ENCODE measurements at places on chromosomes 1 and 21. TPM values are rescaled to one million over a fixed set of nuclear protein-coding genes. Genes with fewer than 3 reads are reported as not detected.

DNA sequence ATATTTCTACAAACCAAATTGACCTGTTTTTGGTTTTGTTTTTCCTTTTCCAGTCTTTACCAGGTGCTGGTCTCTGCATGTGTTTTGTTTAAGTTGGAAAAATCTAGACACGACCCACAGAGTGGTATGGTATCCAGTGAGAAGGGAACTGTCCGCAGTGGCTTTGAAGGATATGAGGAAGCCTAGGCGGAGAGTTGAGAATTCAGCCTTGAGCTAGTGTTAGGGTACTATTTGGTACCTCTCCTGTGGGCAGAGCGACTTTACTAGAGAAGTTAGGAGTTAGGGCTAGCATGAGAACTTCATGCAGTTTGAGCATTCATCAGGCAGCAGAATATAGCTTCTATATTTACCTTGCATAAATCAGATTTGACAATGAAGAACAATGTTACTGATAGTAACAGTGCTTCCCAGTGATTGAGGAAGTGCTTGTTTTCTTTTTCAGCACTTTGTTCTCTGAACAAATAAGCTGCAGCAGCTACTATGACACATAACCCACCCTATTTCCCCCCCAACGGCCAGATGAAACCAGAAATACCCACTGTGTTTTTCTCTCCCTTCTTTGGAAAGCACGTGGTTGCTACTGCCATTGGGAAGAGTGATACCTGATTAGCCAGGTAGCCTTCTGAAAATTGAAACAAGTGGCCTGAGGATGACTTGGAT, 19.0 kb downstream of the MRPS6 start:
- no peak for DNase-seq

DNA sequence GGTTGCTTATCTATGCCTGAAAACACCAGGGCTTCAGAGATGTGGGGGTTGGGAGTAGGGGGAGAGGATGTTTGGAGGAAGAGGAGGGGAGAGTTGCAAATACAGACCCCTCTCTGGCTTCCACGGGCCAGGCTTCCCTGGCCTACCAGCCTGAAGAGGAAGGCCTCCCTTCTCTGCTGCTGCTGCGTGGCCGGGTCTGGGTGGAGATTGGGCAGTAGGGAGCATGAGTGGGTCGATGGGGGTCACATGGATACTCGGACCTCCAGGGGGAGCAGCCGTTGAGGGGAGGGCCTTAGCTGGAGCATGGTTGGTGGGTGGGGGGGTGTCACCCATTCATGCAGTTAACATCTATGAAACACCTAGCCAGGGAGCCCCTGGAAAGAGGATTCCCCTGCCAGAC, 1.5 kb downstream of the RORC start:
- no peak for DNase-seq

DNA sequence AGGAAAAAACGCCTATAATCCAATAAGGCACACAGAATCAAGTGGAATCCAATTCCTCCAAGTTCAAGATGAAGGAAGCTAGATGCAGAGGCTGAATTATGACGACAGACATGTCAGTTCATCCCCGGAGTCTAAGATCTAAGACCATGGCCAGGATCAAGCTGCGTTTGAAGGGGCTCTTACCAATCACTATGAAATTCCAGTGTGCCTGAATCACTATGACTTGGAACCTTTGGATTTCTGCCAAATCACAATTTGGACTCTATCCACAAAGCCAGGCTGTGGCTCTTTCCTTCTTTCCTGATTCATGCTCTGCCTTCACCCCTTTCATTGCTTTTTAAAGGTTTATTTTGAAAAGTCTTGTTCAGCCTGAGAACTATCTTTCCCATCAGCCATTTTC, 17.1 kb downstream of the OLIG2 start:
- no peak for DNase-seq

GRCh38 chr1:235063068-235063765, 65.4 kb downstream of the TOMM20 start:
- DNase-seq = no peak

The KDM5B gene
- 43.0 TPM for polyA plus RNA-seq

GRCh38 chr21:39350094-39351005, 1.5 kb upstream of the HMGN1 start:
- no peak for DNase-seq

- DNase-seq = no peak
Observed at GRCh38 chr21:38852278-38852677, 46.5 kb downstream of the ETS2 start.

- peak; percentile 78 for DNase-seq
Observed at GRCh38 chr1:108692724-108693655, 880 bp downstream of the PRPF38B start.

- DNase-seq = no peak
Observed at GRCh38 chr1:240813720-240814119, 201.8 kb upstream of the GREM2 start.

DNA sequence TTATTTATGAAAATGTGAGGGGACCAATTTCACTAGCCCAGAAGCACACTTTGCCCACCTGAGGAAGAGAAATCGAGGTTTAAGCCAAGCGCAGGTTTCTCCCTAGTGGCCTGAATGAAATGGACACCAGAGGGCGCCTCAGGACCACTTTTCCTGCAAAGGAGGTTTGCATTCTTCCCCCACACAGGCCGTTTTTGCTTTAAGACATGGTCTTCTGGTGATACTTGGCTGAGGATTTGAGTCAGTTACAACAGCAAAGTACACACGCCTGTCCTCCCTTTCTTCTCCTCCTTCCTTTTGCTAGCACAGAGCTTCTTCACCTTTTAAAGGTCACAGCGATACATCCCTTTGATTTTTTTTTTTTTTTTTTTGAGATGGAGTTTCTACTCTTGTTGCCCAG, 5.4 kb downstream of the PLA2G2E start:
- peak; percentile 76 for DNase-seq

GRCh38 chr1:116488071-116488470, 82.8 kb downstream of the CD58 start:
- no peak for DNase-seq

The RAP1A gene
- polyA plus RNA-seq = 50.2 TPM

The PTPRU gene
- polyA plus RNA-seq = 25.4 TPM

GRCh38 chr1:4416189-4416588, 238.2 kb upstream of the AJAP1 start:
- no peak for DNase-seq

The CD48 gene
- polyA plus RNA-seq = 2.1 TPM

DNA sequence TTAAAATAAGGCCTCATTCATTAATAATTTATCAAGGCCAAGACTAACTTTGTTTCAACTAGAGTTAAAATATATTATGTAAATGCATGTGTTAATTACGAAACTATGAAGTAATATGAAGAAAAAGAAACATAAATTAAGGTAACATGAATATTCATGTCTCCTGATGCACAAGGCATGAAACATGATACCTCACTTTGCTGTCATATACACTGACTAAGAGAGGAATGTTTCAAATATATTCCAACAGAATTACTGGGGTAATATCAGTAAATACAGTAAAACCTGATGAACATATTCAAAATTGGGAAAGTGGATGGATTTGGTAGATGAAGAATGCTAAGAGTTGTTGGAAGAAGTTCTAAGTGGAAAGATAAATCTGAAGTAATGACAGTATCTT, 274.6 kb downstream of the LRRC7 start:
- no peak for DNase-seq

DNA sequence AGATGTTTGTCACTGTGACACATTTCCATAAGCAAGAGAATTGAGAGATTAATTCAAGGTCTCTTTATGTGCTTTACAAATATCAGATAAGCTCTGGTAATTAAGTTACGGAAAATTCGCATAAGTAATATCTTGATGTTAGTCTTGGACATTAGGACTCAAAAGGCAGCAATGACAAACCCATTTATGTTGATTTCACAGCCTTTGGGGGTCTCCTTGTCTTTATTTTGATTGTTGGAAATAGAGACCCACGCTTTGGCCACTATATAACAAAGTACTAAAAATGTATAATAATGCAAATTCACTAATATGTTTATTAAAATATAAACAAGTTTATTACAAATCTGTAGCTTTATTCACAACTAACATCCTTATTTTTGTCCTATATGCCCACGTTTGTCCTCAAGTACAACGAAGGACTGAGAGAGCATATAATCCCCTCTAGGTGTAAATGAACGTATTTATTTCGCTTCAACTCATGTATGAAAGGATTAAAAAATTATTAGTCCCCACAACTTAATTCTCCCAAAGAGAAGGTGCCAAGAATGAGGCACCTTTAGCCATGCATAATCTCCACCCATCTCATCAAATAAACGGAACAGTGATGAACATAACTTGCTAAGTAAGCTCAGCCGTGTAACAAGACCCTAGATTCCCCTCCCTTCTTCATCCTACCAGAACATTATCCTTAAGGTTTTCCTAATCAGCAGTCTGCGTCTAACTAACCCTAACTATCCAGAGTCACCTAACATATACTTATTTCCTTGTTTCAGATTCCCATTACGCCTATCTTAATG, 1.6 kb upstream of the LAMC1 start:
- no peak for DNase-seq

GRCh38 chr1:8839990-8840389, 22.6 kb upstream of the RERE start:
- DNase-seq = no peak

DNA sequence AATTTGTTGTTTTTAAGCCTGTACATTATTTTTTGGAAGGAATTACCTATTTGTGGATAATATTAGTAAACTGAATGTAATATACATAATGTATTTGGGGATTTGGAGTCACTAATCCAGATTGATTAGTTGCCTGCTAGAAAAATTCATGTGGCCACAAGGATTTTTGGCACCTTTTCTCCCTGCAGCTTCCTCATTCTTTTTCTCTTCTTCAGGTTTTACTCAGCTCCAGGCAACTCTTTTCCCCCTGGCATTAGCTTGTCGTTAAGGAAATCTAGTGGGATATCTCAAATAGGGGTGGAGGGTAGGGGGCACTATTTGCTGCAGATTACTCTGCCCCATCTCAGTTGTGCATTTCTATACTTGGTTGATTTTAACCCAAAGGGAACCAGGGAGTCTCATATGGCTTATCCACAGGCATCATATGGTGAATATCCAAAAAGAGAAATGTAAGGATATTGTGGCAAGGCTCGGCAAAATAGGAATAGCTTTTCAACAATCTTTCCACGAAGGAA, 203.1 kb downstream of the NFIA start:
- DNase-seq = no peak

- DNase-seq = peak; percentile 32
Observed at GRCh38 chr21:45596704-45597318, 46.7 kb upstream of the PCBP3 start.

GRCh38 chr1:63626222-63626621, 33.0 kb downstream of the PGM1 start:
- no peak for DNase-seq

GRCh38 chr1:185846672-185847444, 112.7 kb downstream of the HMCN1 start:
- DNase-seq = no peak

- no peak for DNase-seq
Observed at GRCh38 chr1:70767377-70767776, 280.2 kb downstream of the PTGER3 start.

- DNase-seq = no peak
Observed at GRCh38 chr1:19650416-19651140, 6.5 kb downstream of the NBL1 start.

- DNase-seq = no peak
Observed at GRCh38 chr1:27719286-27720251, 6.2 kb upstream of the FAM76A start.

DNA sequence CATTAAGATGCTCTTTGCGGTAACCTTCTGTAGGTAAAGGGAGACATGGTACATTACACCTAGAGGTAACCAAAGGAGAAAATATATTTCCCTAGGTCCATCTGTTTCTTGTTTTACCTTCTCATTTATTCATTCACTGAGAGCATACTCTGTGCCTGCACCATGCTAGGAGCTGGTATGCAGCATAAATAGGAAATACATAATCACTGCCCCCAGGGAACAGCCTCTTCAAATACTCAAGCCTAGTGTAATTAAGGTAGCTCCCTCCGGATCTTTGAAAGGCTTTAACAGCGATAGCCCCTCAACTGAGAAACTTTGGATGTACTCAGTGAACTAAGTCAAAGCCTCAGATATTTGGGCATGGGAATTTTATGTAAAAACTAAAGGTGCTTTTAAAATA, 123.6 kb downstream of the GABPA start:
- DNase-seq = no peak

DNA sequence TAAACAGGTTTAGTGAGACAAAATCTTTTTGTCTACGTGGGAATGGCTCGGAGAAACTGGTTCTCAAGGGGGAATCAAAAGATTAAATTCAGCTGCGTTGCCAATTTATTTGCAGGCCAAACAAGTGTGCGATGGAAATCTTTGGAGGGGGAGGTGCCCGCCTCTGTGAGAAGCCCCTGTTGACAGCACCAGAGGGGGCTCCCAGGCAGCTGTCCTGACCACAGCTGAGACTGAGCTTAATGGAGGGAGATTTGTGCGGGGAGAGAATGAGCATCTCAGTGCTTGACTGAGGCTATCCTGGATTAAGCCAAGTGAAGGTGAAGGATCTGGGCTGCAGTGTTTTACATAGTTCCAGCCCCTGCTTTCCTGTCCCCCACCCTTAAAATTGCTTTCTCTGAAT, 169.7 kb downstream of the ATG4C start:
- DNase-seq = no peak

The PRELP gene
- 3.1 TPM for polyA plus RNA-seq

DNA sequence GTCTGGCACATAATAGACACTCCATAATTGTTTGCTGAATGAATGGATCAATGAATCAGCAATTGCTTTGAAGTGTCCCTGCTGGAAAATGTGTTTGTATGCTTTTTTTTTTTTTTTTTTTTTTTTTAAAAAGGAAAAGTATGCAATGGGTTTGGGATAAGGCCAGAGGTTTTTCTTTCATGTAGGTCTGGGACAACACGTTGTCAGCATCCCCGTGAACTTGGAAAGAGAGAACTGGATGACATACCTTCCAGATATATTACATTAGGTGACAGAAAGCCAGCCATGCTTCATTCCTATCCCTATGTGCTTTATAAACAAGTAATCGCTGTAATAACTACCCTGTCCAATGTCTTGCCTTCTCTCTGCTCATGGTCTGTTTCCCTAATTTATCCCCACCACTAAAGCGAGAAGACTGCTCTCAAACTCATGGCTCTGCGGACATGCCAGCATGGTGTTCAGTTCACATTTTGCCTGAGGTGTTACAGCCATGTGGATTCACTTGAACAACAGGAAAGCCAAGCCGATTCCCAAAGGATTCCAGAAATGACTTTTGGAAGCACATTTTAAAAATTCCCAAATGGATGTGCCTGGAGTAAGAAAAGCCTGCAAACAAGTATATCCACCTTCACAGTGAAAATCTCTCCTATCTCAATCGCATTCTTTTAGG, 34.8 kb upstream of the GREM2 start:
- DNase-seq = peak; percentile 9

The SPATA21 gene
- polyA plus RNA-seq = 0.30 TPM

GRCh38 chr1:212142883-212143530, 107.5 kb downstream of the DTL start:
- no peak for DNase-seq

DNA sequence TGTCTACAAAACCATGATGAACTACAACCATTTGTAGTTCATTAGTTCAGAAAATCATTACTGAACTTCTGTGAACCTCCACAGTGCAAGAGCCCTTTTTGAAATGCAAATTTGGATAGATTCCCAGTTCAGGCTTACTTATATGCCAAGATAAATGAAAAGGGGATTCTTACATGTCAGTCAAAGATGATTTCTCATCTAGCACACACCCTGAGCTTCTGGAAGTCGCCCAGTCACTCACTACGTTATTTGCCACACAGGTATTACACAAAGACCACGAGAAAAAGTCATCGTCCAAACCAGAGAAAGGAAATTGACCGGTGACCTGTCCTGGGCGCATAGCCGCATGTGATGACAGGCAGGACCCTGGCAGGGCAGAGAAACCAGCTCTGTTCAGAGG, 41.8 kb downstream of the ETS2 start:
- no peak for DNase-seq

- no peak for DNase-seq
Observed at GRCh38 chr1:10187026-10187334, 23.4 kb upstream of the KIF1B start.

The CC2D1B gene
- polyA plus RNA-seq = 21.3 TPM

Measured in hindlimb muscle (tissue), 1 donor.